Testis (tissue), 5 donors: ENCODE measurements at places on chromosomes 16 and 17.

DNA sequence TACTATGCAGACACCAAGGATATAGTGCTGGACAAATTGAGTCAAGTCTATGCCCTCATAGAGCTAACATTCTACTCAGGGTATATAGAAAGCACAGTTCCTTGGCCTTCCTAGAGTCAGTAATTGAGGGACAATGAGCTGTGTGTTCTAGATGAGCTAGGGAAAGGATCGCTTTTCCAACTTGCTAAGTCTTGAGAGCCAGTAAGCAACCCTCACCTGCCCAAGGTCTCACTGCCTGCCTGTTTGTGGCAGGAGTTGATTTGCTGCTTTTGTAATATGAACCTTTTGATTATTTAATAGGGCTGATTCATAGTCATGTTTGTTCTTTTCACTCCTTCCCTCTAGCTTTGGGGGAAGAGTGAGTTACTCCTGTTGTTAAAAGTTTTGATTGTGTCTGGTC, 6.5 kb downstream of the DDX42 start:
- H3K27me3 ChIP-seq: no peaks in the 10 kb centered on the region
- DNase-seq: no peak
- no peaks in the 10 kb centered on the region for H3K36me3 ChIP-seq
- peaks cover 7% of the 10 kb centered on the region for H3K4me1 ChIP-seq
- H3K4me3 ChIP-seq: no peak overlapping the region
- H3K27ac ChIP-seq: no peak overlapping the region

GRCh38 chr17:78501241-78502036, 75.8 kb downstream of the DNAH17 start:
- H3K4me1 ChIP-seq: no peaks in the 10 kb centered on the region
- H3K4me3 ChIP-seq: no peak overlapping the region

- no peak for DNase-seq
- H3K27ac ChIP-seq: no peak overlapping the region
- no peak overlapping the region for H3K4me3 ChIP-seq
- H3K27me3 ChIP-seq: no peaks in the 10 kb centered on the region
Observed at GRCh38 chr17:17729620-17730249, 48.5 kb downstream of the RAI1 start.

GRCh38 chr17:79089720-79090442, 15.3 kb downstream of the ENGASE start:
- no peak for DNase-seq
- H3K4me3 ChIP-seq: no peak overlapping the region
- no peaks in the 10 kb centered on the region for H3K27me3 ChIP-seq
- H3K27ac ChIP-seq: no peak overlapping the region
- no peaks in the 10 kb centered on the region for H3K36me3 ChIP-seq
- peaks cover 8% of the 10 kb centered on the region for H3K4me1 ChIP-seq
